ENCODE measurements at places on chromosomes 1 and 21.
A peak's percentile ranks its signal among the peaks of the same experiment; 100 is the strongest.

DNA sequence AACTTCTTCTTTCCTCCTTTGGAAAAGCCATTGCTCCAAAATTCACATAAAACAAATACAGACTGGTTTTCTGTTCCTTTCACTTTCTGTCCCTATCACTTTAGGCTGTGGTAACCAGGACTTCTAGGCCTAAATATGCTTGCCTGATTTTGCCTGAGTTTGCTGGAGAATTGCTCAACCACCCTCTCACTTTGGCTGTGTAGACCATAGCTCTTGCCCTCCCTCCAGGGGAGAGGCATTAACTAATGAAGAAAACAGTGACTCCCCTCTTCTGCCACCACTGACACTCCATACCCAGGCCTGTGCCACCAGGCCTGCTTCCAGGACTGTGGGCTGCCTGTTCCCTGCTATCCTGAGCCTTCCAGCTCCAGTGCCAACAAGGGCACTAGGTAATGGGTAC, 163.5 kb downstream of the TOMM20 start:
- DNase-seq = no peak

- no peak for DNase-seq
Measured at GRCh38 chr1:161722406-161722805, 1.1 kb downstream of the FCRLB start.

DNA sequence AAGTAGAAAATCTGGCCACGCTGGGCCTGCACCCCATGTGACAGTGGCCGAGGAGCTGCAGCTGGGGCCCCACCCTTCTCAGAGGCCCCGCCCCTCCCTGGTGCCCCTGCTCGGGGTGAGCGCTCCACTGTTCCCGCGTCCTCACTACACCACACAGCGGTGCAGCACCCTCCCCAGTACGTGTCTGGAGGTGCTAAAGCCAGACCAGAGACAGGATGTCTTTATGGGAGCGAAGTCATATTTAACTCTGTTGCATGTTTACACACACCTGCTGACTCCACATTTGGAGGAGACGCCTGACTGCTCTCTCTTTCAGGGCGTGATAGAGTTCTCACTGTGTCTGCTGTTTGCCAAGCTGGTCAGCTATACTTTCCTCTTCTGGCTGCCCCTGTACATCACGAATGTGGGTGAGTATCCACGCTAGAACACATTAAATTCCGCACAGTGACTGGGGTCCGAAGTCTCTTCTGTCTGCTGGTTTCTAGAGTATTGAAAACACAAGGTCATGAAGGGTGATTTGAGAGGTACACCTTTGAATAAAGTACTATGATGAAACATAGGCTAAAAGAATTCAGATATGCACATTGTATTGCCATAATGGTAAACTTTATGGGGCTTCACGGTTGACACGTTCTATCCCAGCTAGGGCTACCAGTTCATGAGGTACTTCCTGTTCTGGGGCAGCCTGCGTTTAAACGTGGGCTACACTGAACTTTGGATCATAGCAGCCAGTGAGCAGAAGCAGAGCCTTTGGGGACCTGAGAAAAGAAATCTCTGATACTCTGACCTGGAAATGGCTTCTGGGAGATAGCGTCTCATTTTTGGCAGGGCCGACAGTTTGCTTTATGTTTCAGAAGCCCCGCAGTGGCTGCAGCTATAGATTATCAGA, 48.4 kb downstream of the SLC37A1 start:
- DNase-seq = no peak

GRCh38 chr1:8046391-8046790, 20.3 kb upstream of the ERRFI1 start:
- DNase-seq = no peak

DNA sequence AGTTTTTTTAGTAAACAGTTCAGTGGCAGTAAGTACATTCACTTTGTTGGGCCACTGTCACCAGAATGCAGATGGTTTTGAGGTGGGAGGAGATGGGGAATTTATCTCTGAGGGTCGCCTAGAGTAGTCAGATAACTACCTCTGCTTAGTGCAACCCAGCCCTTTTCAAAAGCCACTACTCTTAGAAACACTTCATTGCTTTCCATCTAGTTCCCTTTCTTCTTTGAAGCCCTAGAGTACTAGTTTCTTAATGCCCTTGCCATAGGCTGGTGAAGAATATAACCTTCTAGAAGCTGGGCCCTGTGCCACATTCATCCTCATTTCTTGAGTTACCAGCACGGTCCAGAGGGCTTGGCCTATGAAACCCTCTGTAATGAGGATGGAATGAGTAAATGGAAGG, 28.4 kb upstream of the ST3GAL3 start:
- no peak for DNase-seq

GRCh38 chr1:201391651-201392511, 7.2 kb downstream of the LAD1 start:
- DNase-seq = no peak

- DNase-seq = no peak
Measured at GRCh38 chr1:164716992-164717703, 158.2 kb downstream of the PBX1 start.

GRCh38 chr1:78318011-78318410, 172.8 kb upstream of the PTGFR start:
- no peak for DNase-seq

- DNase-seq = no peak
Measured at GRCh38 chr1:156228501-156228900, 13.5 kb upstream of the BGLAP start.

- DNase-seq = no peak
Measured at GRCh38 chr1:115507901-115508300, 133.9 kb upstream of the VANGL1 start.

DNA sequence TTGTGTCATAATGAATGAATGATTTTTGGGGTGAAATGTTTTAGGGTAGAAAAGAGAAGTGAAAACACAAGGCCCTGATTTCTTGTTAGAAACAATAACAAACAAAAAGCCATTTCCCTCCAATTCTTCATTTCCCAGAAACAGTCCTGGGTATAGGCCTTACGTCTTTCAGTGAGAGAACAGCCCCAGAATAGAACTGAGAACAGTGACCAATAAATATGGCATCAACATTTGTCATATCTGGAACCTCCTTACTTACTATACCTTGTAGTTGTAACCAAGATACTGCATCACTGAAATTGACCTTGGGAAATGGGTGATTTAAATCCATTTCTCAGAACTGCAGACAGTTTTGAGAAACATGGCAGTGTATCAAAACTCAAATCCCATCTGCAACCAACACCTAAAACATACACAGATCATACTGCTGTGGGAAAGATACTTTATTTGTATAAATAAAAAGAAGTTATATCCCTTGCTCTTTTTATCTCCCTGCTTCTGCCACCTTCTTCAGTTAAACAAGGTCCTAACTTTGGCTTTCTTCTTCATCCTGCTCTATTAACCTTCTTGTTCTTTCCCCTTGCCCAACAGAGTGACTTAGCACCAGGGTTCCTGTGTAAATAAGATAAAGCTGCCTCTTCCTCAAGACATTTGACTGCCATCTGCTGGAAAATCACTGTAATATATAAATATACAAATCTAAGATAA, 19.5 kb downstream of the XKR8 start:
- no peak for DNase-seq

DNA sequence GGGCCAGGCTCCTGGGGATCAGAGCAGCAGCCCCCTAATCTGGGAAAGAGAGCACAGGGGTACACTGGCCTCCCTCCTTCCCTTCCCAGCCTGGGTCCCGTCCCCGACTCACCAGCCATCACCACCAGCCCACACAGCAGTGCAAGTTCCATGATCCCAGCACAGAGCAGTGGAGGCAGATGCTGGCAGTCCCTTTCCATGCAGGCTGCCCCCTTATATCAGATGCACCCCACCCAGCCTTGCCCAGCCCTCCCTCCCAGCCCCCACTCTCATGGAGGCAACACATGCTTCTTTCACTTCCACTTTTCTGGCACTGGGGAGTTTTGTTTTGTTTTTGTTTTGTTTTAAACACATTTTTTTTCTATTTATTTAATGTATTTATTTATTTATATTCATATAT, at the start of gene PLA2G2D:
Gene PLA2G2D, minus strand, starts transcription at position 190 of the 400 bp plus-strand sequence. Its CDS starts 38 bp downstream, at position 152.
- no peak for DNase-seq

GRCh38 chr21:20999659-21000058, 1.4 kb downstream of the NCAM2 start:
- DNase-seq = no peak

GRCh38 chr1:102191723-102192122, 195.0 kb upstream of the OLFM3 start:
- DNase-seq = no peak

GRCh38 chr1:156119503-156120209, 5.1 kb downstream of the LMNA start:
- DNase-seq = peak; percentile 39

- DNase-seq = no peak
Measured at GRCh38 chr1:167223144-167224103, 2.7 kb downstream of the POU2F1 start.

DNA sequence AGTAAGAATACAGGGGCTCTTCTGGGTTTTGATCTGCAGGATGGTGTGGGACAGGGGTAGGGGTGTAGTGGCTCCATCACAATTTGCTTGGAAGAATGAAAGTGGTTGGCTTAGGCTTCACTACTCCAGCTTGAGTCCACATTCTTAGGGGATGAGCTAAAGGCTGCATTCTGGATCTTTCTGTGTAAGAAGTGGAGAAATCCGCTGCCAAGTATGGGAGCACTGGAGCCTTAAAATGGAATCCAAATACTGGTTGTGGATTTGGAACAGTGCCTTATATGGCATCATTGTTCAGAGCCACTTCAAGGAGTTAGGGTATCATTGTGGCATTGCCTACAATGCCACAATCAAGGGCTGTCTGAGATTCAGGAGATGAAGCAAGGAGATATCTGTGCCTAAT, 187.1 kb downstream of the LMO4 start:
- DNase-seq = no peak

- peak; percentile 35 for DNase-seq
Measured at GRCh38 chr1:110155878-110156522, 5.7 kb downstream of the SLC6A17 start.

- DNase-seq = no peak
Measured at GRCh38 chr1:227003165-227003564, 63.1 kb downstream of the COQ8A start.

- DNase-seq = no peak
Measured at GRCh38 chr1:222792744-222793143, 22.1 kb upstream of the DISP1 start.

GRCh38 chr1:234262007-234262753, 111.1 kb upstream of the COA6 start:
- DNase-seq = no peak

DNA sequence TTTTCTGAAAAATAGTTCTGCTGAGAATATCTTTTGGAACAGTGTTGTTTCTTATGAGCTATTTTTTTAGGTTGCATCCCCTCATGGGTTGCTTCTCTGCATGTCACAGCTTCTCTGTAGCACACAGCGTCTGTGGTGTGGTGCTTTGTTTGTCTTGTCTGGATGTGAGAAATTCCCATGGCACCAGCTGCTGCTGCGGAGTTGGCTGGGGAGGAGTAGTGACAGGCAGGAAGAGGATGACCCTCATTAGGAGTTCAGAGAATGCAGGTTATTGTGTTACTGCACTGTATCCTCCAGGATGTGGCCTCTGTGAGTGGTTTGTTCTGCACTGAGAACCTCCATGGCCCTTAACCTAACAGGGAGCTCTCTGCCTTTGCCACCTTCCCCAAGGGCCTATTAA, 64.8 kb downstream of the TSEN15 start:
- no peak for DNase-seq

- DNase-seq = no peak
Measured at GRCh38 chr1:17475752-17476151, 36.3 kb upstream of the RCC2 start.

- no peak for DNase-seq
Measured at GRCh38 chr1:58911841-58912499, 128.1 kb upstream of the JUN start.

DNA sequence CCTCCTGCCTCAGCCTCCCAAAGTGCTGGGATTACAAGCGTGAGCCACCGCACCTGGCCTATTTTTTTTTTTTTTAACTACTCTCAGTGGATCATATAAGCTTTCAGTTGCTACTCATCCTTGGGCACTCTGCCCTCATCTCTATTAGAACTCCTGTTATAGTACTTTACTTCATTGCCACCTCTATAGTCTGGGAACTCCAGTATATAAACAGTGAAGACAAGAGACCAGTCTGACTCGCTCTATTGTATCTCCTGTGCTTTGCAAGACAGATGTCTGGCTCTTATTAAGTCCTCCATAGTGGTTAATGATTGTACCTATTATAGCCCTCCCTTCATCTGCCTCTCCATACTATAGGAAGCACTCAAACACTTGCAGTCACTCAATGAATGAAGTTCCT, 15.1 kb downstream of the KHDRBS1 start:
- DNase-seq = no peak

DNA sequence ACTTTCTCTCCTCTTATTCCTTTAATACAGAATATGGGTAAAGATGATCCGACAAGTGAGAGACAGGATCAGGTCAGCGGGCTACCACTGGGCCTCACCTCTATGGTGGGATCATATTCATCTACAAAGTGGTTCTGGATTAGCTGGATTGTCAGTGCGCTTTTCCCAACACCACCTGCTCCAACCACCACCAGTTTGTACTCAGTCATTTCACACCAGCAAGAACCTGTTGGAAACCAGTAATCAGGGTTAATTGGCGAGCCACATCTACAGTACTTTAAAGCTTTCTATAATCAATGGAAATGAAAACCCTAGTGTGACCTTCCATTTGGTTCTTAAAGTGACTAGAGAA, 643 bp downstream of the NRAS start:
- DNase-seq = no peak

DNA sequence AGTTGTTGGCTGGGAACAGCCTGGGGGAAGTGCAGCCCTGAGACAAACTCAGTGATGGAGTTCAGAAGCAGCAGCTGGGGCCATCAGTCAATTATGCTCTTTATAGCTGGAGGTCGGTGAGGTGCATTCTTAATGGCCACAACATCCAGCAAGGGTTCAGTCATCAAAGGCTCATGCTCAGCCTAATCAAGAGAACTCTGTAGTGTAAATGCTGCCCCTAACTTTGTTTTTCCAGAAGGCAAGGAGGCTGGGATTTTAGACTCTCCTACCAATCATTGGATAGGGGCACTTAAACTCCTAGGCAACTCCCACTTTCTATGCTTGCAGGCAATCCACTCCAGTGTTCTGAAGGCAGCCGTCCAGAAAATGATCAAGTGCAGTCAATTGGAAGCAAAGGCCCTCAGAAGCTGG, 15.0 kb upstream of the RGS4 start:
- no peak for DNase-seq

- DNase-seq = no peak
Measured at GRCh38 chr21:45943630-45944540, 37.7 kb upstream of the COL6A1 start.

Measured in T-helper 2 cell (primary cell).